Activated naive CD4-positive, alpha-beta T cell treated with anti-CD3 and anti-CD28 coated beads, Interleukin-2, amount 50 U/mL, for 16 hours (primary cell): ENCODE measurements at places on chromosomes 12 and 14.

GRCh38 chr14:34051966-34052657 is 101.2 kb upstream of the EGLN3 start:
- no peak for DNase-seq

- DNase-seq: no peak
Observed at GRCh38 chr12:110249716-110250225, 31.3 kb upstream of the ATP2A2 start.

DNA sequence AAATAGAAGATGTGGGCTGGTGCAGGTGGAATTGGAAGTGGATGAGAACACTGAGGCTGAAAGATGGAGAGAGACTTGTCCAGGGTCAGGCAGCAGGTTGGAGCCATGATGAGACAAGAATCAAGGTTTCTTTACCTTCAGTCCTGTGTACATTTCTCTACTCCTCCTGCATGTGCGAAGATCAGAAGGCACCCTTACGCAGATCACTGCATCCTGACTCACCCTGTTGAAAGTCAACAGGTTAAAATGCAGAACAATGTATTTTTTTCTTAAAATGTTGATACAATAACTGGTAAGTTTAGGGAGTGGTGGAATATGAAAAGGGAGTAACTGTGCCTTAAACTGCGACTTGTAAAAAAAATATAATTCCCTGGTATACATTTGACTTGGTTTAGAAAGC is 47.8 kb downstream of the TESPA1 start:
- no peak for DNase-seq

DNA sequence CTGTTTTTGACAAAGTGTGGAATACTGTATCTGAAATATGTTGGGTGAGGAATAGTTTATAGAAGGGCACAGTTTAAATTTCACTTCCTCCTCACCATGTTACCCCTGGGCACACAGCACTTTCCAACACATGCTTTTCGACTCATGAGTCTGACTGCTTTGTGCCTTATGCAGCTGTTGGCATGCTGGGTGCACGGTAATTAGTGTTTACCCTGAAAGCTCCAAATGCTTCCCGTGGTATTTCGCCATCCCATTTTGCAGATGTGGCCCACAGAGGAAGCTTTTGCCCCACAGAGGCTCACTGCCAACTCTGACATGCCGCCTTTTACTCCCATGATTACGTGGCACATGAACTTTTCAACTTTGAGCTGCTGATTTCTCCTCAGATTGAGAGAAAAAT is 168.6 kb downstream of the PRKCH start:
- DNase-seq: no peak

DNA sequence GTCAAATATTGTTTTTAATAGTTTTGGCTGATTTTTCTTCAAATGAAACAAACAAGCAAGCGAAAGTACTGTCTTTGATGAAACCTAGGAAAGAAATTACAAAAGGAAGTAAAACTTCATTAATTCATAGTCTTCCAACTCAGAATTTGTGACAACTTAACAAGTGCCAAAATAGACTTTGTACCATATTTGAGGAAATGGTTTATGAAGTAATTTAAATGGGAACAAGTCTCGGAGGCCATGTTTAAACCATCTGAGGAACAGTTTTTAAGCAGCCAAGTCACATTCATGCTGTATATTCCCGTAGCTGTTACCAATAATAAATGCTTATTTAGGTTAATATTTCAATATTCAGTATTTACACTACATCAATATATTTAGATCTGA is 745 bp upstream of the ARHGDIB start:
- DNase-seq: no peak

DNA sequence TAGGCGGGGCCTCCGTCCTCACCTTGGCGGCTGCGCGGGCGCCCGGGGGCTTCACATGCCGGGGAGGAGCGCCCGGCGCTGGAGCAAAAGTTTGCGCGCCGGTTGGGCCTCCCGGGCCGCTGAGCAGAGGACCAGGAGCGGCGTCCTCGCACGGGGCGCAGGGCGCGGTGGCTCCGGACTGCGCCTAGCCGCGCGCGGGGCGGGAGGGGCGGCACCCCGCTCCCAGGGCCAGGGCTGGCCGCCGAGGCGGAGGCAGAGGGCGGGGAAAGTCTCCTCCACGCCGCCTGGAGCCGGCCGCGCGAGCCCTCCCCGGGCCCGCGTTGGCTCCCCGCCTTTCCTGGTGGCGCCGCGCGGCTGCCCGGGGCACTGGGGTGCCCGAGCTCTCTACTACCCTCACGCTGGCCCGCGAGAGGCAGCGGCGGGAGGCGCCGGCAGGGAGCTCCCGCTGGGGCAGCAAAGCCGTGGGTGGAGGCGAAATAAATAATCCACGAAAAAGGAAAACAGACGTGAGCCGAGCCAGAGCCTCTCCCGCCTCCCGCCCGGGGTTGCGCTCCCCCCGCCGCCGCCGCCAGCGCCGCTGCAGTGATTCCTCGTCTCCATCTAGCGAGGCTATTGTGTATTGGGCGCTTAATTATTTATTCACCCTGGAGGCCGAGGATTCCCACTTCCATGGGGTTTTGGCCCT is 400 bp upstream of the PRIMA1 start:
- DNase-seq: no peak

DNA sequence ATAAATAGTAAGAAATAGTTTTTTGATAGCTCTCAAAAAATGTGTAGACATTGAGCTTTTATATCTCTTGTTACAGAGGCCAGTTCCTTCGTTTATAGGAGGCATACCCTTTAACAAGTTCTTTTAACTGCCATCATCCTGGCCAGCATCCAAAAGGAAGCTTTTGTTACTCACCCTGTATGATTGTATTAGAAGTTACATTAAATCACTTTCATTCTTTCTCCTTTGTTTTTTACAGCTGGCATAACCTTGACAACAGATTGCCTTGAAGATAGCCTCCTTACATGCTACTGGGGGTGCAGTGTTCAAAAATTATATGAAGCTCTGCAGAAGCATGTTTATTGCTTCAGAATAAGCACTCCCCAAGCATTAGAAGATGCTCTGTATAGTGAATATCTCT is 20.1 kb downstream of the CGRRF1 start:
- no peak for DNase-seq

DNA sequence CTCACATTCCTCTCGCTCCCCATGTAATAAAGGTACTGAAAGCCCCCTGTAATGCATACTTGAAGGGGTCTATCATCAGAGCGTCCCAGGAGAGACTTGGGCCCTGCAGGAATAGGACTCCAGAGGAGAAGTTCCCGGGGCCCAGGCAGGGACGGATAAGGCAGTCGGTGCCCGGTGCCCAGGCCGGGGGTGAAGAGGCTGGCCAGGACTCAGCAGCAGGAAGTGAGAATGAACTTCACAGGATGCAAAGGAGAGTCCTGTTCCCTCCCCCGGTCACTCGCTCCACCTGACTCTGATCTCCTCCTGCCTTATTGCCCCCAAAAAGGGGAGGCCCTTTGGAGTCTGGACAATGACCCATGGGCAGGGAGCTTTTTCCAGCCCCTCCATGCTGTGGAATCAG is 40.2 kb downstream of the LRRC74A start:
- DNase-seq: no peak

- peak; percentile 78 for DNase-seq
Observed at GRCh38 chr14:101961011-101961721, 3.2 kb upstream of the DYNC1H1 start.

DNA sequence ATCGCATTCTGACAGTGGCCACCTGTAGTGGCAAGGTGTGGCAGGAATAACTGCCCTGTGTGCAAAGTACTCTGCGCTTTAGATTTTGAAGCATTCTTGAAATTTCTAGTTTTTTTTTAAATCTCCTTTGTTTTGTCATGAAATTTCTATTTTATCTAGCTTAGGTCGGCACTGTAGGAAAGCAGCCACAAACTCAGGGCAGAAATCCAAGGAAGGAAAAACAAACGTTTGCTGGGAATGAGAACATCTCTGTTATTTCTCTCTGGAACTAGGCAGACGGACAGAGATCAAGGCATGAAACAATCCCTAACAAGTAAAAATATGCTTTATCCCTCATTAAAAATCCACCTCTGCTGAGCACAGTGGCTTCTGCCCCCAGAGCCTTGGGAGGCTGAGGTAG is 1.3 kb upstream of the NR2C1 start:
- DNase-seq: no peak

DNA sequence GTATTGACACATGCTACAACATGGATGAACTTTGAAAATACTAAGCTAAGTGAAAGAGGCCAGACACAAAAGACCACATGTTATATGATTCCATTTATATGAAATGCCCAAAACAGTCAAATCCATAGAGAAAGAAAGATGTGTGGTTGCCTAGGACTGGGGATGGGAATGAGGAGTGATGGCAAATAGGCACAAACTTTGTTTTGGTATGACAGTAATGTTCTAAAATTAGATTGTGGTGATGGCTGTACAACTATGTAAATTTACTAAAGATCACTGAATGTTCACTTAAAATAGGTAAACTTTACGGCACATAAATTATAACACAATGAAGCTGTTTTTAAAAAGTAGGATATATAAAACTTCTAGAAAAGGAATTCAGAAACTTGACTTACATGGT is 41.7 kb downstream of the PPP1R13B start:
- no peak for DNase-seq

DNA sequence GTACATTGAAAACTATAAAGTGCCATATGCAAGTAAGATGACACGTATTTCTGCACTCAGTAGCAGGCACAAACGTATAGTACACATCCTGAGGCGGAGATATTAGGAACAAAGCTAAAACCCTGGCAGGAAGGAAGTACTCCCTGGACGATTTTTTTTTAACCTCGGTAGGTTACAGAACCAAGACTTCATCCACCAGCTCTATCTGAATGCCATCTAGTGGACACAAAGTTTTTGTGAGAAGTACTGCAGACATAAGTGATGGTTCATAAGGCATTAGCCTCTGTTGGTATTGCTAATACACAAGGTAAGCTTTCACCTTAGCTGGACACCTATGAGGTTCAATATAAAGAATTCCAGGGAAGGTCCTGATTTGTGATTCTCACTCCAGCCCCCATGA is 83.0 kb upstream of the CCDC196 start:
- DNase-seq: no peak

DNA sequence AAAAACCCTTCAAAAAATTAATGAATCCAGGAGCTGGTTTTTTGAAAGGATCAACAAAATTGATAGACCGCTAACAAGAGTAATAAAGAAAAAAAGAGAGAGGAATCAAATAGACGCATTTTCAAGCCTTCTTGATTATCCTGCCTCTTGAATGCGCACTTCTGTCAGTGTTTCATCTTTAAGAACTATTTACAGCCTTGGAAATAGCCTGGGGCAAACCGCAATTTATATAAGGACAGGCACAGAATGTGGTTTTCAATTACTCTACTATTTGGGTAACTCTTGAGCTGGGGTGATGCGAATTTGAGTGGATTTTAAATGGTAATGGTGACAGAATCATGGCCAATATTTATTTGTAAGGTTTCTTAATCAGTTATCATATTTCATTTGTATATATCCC is 179.1 kb upstream of the OTX2 start:
- no peak for DNase-seq

DNA sequence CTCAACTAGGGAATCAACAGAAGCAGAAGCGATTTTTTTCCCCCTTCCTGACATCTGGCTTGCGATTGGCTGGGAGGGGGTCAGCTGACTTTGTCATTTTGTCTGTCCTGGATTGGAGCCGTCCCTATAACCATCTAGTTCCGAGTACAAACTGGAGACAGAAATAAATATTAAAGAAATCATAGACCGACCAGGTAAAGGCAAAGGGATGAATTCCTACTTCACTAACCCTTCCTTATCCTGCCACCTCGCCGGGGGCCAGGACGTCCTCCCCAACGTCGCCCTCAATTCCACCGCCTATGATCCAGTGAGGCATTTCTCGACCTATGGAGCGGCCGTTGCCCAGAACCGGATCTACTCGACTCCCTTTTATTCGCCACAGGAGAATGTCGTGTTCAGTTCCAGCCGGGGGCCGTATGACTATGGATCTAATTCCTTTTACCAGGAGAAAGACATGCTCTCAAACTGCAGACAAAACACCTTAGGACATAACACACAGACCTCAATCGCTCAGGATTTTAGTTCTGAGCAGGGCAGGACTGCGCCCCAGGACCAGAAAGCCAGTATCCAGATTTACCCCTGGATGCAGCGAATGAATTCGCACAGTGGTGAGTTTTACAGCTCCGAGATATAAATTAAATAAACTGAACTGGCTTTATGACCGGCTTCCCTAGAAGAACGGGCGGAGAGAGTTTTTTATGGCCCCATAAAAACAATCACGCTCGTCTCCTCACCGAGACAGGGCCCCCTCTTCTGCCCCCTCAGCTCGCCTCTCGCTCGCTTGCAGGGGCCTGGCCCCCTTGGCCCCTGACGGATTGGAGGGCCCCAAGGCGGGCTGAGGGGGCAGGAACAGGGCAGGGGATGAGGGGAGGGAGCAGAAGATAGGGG is at the start of gene HOXC6:
HOXC6 (plus strand) TSS at position 127 of the 888 bp plus-strand sequence; CDS start at position 209, 82 bp downstream.
- DNase-seq: no peak

DNA sequence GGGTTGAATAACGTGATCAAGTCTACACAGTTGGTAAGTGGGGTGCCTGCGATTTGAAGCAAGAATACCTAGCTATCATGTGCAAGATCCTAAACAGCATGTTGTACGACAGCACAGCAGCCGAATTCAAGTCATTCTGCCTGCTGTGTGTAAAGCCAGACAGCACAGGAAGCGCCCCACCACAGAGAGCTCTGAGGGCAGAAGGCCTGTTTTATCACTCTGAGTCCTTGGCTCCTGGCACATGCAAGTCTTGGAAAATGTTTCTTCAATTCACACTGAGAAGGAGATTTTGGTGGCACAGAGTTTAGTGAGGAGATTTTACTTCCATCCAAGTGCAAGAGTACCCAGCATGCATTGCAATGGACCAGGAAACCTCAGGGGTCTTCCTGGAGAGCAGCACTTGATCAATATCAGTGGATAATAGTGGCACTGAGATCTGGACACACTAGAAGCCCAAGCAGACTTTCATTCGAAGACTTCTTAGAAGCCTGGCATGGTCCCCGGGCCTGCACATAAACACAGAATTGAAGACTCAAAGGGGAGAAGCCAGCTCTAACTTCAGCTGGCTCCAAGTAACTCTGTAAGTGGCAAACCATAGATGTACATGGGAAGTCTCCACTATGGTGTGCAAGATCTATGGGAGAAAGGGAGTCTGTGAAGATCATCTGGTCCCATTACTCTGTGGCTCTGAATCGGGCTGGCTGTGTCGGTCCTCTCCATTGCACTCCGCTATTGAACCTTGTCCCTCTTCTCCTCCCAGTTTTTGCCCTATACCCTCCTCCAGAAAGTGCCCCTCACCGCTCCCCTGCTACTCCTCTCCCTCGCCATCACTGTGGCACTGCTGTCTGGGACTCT is 1.5 kb upstream of the KRT1 start:
- DNase-seq: peak; percentile 28

DNA sequence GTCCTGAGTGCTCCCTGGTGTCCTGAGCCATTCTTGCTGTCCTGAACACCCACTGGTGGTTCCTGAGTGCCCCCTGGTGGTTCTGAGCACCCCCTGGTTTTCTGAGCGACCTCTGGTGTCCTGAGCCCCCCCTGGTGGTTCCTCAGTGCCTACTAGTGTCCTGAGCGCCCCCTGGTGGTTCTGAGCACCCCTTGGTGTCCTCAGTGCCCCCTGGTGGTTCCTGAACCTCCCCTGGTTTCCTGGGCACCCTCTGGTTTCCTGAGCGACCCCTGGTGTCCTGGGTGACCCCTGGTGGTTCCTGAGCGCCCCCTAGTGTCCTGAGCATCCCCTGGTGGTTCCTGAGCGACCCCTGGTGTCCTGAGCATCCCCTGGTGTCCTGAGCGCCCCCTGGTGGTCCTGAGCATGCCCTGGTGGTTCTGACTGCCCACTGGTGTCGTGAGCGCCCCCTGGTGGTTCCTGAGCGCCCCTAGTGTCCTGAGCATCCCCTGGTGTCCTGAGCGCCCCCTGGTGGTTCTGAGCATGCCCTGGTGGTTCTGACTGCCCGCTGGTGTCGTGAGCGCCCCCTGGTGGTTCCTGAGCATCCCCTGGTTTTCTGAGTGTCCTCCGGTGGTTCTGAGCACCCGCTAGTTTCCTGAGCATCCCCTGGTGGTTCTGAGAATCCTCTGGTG is 473.1 kb downstream of the TMEM121 start:
- DNase-seq: peak; percentile 87

GRCh38 chr14:81172881-81173280 is 47.9 kb downstream of the GTF2A1 start:
- DNase-seq: no peak
